Left renal cortex interstitium (tissue), 4 donors: ENCODE measurements at places on chromosomes 7 and 10. TPM values are rescaled to one million over a fixed set of nuclear protein-coding genes. Genes with fewer than 3 reads are reported as not detected.

- DNase-seq, result no peak
These were observed 34.3 kb upstream of the NPVF start for GRCh38 chr7:25262586-25262985.

DNA sequence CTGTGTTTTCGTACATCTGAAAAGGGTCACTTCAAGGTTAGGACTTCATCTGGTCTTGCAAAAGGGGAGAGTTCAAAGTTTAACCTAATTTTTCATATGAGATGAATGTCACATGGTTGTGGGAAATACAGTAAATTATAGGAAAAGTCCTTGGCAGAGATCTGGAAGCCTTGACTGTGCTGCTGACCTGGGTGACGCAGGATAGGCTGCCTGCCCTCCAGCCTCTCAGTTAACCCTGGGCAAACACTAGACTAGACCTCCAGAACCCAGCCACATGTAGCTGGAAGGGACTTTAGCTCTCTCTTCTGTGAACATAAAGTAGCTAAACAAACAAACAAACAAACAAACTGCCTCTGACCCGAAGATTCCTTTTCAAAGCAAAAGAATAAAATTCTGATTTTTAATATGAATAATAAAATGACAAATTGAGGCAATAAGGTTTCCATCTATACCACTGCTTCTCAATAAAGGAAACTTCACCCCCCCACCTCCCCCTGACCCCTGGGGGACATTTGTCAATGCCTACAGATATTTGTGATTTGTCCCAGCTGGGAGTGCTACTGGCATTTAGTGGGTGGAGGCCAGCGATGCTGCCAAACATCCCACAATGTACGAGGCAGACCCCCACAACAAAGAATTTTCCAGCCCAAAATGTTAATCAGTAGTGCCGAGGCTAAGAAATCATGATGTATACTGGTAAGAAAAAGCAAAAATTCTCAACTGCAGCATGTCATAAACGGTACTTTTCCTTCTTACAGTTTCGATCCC is 75.2 kb upstream of the PRR15 start:
- DNase-seq, result no peak

GRCh38 chr10:90937645-90938258 is 16.9 kb upstream of the ANKRD1 start:
- no peak for DNase-seq

- no peak for DNase-seq
These were observed 452 bp upstream of the RPP30 start for GRCh38 chr10:90871279-90871765.

CPEB3 gene
- polyA plus RNA-seq, result 3.1 TPM

PTF1A gene
- not detected for polyA plus RNA-seq
